Sigmoid colon (tissue), 7 donors: ENCODE measurements at places on chromosomes 7 and 10. TPM values are rescaled to one million over a fixed set of nuclear protein-coding genes. Genes with fewer than 3 reads are reported as not detected.

DNA sequence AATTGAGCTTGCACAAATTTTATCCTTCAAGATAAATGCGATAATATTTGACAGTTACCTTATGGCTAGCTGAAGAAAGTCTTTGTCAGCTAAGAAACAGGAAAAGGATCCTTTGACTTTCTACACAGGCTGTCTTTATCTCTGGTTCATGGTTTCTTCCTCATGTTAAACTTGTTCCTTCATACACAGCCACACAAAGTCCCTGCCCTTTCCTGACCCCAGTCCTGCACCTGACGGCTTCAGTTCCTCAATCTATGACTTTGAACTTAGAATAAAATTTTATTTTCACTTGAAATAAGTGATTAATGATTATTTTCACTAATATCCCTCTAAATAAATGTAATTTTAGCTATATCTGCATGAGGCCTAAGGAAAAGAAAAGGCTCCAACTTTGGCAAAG is 77.8 kb upstream of the PRSS1 start:
- no peak for DNase-seq

DNA sequence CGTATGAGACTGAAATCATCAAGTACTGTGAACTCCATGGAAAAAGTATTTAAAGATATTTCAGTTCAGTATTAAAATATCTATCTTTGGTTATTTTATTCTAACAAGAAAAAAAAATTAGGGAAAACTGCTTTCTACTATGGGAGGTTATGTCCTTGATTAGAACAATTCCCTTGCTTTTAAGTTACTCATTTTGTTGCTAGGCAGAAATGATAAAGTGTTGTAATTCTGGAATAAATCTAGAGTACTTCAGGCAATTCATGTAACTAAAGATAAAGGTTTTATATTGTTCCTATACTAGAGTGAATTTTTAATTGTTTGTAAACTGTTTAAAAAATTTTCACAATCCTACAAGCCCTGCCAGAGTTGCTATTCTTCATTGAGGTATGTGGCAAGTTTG is 92.0 kb downstream of the BBS9 start:
- no peak for DNase-seq

GRCh38 chr7:20170633-20171032 is 46.6 kb downstream of the MACC1 start:
- no peak for DNase-seq

DNA sequence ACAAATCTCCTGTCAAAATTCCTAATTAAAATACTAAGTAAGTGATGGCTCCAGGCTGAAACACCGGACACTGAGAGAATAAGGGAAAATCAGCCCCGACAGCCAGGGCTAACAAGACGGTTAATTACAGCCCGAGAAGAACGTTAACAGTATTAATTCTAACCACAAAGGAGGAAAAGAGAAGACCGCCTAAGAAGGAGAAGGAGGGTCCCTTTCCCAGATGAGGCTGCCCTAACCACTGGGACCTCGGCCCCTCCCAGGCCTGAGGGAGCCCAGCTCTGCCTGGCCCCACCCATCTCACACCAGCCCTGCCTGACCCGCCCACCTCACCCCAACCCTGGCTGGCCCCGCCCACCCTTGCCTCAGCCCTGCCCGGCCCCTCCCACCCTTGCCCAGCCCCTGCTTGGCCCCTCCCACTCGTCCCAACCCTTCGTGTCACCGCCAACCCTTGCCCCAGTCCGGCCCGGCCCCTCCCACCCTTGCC is 51.3 kb downstream of the PWWP2B start:
- no peak for DNase-seq

DNA sequence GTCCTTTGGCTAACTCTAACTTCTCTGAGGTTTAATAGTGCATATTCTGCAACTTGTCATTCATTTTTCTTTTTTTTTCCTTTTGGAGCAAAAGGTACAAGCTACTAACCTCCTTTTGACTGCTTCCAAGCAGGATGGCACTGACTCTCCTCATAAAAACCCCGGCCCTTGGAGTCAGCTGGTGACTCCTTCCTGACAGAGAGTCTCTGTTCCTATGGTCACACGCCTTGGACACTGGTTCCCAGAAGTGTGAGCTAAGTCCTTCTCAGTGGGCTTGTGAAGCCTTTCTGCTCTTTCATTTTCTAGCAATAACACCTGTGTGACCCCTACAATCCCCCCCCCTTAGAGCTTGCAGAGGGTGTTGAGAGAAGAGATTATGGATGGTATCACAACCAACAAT is 21.7 kb downstream of the DOCK4 start:
- no peak for DNase-seq

- no peak for DNase-seq
These were observed 53.1 kb downstream of the CUX1 start for GRCh38 chr7:101870361-101871062.

GRCh38 chr10:31536302-31536701 is 217.3 kb downstream of the ZEB1 start:
- no peak for DNase-seq

DNA sequence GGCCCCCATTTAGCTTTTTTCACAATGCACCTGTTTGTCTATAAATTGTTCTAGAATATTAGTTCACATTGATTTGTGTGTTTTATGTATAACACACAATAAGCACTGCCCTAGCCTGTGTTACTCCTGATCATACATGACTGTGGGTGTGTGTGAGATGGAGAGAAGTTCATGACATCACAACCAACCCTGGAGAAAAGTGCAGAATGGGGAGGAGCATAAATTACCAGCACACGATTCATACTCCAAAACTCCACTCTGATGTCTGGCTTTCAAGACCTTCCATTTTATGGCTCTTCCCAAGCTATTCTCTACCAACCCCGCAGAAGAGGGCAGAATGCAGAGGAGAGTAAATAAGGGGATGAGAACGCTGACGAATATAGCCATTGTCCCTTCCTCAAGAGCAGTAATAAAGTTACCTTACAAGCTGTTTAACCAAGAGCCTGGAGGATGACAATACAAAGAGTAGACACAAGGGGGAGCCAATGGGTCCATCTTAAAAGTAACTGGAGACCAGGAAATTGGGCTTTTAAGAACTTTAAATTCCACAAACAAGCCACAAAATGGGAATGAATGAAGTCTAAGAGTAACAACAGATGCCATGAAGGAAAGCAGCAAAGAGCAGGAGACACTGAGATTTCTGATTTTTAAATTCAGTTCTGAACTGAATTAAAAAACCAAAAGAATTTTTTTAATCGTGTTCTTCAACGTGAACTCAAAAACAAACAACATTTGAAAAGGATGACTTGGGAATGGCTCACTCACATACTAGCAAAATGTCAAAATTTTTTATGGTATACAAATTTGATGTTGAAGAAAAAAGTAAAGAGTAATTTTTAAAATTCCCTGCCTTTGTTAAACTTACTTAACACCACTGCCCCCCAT is 159.6 kb downstream of the PARD3 start:
- DNase-seq: no peak

DNA sequence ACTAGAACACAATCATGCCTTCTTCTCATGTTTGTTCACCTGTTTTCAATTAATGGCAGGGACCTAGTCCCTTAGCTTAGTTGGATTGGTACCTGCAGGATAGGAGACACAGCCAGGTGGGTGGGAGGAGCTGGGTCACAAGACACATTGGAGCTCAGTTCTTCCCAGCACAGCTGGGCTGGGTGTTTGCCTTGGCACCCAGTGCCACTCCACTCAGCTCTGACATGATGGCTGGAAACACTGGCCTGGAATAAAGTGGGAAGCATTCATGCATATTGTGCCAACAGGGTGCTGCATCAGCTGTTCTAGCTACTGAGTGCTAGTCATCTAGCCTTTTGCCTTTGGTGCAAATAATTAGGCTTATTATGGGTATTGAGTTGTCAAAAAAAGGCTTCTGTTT is 226.1 kb downstream of the PTEN start:
- DNase-seq: no peak

DNA sequence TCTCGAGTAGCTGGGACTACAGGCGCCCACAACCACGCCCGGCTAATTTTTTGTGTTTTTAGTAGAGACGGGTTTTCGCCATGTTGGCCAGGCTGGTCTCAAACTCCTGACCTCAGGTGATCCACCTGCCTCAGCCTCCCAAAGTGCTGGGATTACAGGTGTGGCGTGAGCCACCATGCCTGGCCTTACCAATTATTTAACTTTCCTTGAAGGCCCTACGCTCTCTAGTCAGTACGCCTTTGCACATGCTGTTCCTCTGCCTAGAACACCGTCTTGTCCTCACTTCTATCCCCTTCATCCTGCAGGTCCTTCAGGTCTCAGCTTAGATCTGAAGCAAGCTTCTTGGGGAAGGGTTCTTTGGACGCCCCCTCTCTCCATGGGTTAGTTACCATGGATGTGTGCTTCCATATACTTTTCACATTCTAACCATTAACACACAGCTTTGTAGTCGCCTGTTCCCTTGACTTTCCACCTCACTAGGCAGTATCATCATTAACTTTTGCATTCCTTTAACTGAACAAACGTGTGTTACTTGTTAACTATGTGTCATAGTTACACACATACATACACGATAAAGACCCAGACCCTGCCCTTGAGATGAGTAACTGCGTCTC is 592 bp upstream of the ATP6V1F start:
- DNase-seq: no peak

GRCh38 chr10:3077940-3078630 is 10.7 kb downstream of the PFKP start:
- peak; percentile 50 for DNase-seq

DNA sequence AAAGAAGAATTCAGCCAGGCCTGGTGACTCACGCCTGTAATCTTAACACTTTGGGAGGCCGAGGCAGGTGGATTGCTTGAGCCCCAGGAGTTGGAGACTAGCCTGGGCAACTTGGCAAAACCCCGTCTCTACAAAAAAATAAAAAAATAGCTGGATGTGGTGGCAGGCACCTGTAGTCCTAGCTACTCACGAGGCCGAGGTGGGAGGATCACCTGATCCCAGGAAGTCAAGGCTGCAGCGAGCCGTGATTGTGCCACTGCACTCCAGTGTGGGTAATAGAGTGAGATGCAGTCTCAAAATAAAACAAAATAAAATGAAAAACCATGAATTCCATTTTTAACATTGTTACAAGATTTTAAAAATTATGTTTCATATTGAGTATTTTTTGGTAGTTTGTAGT is 988.9 kb upstream of the ZNF722 start:
- DNase-seq: no peak

DNA sequence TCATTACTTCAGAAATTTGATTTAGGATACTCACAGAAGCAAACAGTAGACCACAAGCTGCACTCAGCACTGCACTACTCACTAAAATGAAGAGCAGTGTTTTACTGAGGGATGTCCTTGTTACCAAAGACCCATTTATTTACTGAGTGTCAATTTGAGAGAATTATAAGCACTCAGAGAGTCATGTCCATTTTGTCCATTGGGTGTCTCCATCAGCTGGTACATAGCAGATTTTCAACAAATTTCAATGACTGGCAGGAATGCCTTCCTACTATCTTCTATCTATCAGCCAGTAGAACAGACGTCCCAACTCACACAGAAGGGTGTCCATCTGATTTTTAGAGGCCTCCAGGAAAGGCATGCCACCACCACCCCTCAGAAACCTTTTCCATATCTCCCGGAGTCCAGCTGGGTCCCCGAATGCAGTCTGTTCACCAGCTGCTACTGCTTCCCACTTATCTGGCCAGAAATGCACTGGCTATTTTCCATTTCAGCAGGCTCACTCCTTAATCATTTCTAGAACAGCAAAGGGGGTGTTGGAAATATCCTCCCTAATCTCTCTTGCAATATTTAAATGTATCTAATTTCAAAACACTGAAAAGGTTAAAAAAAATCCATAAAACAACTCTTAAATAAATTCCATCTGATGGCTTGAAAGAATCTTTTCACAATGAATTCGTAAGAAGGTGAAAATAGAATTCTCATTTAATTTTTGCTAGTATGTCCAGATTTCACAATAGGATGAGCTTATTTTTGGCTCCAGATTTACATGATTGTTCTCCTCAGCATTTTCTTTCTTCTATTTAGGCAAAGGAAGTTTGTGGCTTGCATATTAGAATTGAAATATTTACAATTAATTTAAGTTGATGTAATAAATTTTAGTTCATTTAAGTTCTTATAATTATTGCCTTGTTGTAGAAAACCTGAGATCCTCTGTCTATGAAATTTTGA is 1164.0 kb upstream of the CELF2 start:
- DNase-seq: no peak

GRCh38 chr10:76879116-76879913 is 758.3 kb downstream of the KCNMA1 start:
- no peak for DNase-seq

GRCh38 chr7:33601101-33601500 is 304.2 kb upstream of the BMPER start:
- DNase-seq: no peak

GRCh38 chr10:132396494-132397035 is 435 bp upstream of the PWWP2B start:
- peak; percentile 85 for DNase-seq

DNA sequence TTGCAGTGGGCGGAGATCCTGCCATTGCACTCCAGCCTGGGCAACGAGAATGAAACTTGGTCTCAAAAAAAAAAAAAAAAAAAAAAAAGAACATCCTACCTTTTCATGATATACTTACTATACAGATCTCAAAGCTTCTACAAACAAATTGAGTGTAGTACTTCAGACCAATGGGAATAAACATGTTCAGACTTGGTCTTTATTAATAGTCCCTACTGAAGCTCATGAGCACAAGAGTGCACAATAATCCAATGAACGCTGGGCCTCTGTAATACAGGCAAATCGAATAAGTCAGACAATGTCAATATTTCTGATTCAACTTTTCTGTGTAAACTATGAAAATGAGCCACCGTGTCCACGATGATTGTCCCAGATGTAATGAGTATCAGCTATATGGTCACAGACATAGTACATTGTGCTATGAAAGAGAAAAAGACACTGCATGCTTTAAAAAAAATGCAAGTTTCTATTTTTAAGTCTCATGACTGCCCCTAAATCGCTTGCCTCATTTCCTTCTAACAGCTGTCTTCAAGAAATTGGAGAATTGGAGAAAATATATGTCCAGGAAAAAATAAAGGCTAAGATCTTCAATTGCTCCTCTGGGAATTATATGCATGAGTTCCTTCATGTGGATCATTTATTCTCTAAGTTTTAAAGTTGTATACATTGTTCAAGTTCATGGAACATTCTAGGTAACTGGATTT is 64.0 kb upstream of the CTTNBP2 start:
- DNase-seq: no peak

KCNIP2 gene
- total RNA-seq: 1.8 TPM

CFTR gene
- total RNA-seq: 0.33 TPM

LIPM gene
- not detected for total RNA-seq

PRKCQ gene
- 0.71 TPM for total RNA-seq

TMEM229A gene
- total RNA-seq: not detected

OPN4 gene
- total RNA-seq: not detected

CYP2C18 gene
- not detected for total RNA-seq

DYNC1I1 gene
- 60.9 TPM for total RNA-seq
